ENCODE measurements at places on chromosomes 11 and 22.

DNA sequence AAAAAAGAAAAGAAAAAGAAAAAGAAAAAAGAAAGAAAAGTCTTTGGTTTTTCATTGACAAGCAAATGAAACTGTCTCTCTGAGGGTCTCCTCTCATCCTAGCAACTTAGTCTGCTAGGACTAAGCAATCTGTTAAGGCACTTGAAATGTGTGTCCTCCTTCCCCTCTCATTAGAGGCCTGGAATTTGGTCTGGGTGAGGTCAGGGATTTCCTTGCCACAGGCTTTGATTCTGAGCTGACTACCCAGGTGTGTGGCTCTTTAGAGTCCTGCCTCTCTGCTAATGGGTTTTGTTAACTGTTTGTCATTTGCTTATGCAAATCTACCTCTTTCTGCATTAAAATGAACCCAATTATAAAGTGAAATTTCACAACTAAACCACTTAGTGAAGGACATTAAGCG, 18.3 kb upstream of the PKNOX2 start:
- no peak for DNase-seq

- no peak for DNase-seq
Measured at GRCh38 chr11:63099555-63099954, 44.5 kb downstream of the SLC22A24 start.

- no peak for DNase-seq
Measured at GRCh38 chr11:110862407-110862806, 150.2 kb upstream of the ARHGAP20 start.

DNA sequence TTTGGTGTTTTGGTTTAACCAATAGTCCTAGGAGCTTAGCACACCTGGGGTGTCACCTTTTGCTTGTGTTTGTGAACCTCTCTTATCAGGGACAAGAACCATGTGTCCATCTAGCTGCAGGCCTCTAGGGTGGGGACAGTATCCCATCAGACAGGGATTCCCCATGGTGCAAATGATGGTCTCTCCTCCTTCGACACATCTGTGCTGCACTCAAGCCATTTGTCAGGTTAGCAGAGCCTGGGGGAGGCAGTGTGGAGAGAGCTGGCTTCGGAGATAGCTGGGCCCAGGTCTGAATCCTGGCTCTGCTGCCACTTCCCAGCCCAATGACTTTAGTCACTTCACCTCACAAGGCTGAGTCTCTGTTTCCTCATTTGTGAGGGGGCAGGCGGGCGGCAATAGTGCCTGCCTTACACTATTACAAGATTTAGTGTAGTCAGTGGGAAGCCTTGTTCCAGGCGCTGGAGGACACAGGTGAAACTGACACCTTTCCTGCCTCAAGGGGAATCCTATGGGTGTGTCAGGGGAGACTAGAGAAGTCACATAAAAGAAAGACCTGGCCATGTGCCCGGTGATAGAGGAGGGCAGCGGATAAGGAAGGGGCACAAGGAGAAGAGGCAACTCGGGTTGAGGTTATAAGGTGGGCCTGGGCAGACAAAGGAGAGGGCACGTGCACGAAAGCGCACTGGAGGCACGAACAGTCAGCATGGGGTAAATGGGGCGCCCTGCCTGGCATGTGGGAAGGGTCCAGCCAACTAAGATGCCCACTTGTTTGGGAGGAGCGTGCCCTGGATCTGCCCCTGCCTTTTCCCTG, 12.6 kb downstream of the KLHL35 start:
- DNase-seq: no peak

DNA sequence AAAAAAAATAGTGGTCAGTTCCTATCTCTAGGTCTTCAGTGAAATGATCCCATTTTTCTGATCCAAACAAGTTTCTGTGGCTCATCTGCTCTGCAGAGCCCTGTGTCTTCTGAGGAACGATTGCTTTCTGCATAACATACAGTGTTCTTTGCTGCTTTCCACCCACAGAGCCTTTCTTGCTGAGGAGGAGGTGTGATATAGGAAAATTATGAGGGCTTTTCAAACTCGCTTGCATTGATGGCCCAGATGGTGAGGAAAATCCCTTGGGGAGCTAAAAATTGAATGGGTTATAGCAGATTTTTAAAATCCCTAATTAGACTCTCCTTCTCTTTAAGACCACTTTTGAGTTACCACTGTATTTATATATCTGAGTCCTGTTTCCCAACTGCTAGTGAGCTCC, 31.3 kb downstream of the JAM3 start:
- no peak for DNase-seq

- no peak for DNase-seq
Measured at GRCh38 chr22:30824711-30825110, 130.0 kb downstream of the OSBP2 start.

DNA sequence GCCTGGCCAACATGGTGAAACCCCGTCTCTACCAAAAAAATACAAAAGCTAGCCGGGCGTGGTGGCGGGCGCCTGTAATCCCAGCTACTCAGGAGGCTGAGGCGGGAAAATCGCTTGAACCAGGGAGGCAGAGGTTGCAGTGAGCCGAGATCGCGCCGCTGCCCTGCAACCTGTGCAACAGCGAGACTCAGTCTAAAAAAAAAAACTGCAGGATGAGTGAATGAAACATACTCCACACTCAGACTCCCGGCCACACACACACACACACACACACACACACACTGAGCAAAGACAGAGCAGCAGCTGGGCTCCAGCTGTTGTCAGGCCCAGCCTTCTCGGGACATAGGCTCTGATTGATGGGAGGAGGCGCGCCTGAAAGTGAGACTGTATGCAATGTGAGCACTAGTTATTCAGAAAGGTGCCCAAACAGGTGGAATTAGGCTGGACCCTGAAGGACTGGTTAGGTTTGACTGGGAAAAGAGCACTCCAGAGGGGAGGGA, 1.5 kb upstream of the PLEKHA7 start:
- DNase-seq: no peak

DNA sequence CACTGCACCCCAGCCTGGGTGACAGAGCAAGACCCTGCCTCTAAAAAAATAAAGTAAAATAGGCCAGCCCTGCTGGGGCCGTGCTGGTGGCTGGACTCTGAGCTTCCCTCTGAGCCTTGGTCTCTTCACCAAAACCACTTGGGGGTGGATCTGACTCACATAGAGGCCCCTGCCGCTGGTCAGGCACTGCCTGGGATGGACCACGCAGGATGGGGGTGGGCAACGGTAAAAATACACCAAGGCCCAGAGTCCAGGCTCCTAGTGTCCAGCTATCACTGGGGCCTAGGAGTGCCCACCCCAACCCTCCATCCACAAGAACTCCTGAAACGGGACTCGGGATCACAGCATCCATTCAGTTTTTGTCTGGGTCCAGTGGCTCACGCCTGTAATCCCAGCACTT, 12.3 kb upstream of the UPK3A start:
- DNase-seq: no peak

- DNase-seq: no peak
Measured at GRCh38 chr11:127000981-127001380, 411 bp upstream of the KIRREL3 start.

DNA sequence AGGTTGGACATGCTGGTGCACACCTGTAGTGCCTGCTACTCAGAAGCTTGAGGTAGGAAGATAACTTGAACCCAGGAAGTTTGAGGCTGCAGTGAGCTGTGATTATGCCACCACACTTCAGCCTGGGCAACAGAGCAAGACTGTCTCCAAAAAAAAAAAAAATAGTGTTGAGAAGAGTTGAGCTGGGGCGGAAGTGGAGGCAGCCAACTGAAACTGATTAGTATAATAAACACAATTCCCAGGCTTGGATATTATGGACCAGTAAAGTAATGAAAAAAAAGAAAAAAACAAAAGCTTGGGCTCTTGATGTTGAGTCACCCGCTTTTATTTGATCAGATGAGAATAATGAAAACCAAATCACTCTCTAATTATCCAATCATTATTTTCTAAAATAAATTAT, 21.0 kb downstream of the LDLRAD3 start:
- no peak for DNase-seq

DNA sequence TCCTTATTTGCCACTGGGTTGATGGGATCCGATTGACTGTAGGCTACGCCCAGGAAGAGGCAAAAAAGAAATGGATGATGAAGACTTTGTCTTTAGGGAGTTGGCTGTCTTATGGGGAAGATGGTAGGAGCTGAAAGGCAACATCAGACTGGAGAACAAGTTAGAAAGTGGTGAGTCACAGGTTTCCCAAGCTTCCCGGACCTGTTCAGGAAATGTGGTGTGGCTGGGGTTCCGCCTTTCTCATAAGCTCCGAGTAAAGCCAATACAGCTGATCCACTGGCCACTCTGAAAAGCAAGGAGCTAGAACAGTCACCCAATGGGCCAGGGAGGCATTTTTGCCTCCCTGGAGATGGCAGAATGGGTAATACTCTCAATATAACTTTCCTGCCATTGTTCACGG, 194.5 kb downstream of the SNX19 start:
- no peak for DNase-seq

DNA sequence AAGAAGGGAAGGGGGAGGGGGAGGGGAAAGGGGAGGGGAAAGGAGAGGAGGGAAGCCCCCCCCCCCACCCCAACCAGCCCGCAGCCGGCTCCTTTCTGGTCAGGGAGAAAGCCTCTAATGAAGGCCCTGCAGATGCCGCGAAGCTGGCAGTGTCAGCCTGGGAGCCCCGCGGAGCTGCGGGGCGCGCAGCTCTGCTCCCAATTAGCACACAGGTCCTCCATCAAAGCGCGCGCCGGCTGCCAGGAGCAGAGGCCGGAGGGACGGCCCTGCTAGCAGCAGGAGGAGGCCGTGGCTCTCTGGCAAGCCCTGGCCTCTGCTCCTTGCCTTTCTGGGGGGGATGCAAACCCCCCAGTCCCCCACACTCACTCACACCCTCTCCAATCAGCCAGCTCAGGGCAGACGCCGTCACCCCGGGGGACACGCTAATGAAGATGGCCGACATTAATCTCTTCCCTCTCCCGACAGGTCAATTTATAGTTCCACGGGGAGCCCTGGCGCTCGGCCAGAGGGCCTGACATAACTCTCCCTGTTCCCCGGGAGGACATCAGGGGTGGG, 70.5 kb upstream of the TCF20 start:
- DNase-seq: peak; percentile 48

DNA sequence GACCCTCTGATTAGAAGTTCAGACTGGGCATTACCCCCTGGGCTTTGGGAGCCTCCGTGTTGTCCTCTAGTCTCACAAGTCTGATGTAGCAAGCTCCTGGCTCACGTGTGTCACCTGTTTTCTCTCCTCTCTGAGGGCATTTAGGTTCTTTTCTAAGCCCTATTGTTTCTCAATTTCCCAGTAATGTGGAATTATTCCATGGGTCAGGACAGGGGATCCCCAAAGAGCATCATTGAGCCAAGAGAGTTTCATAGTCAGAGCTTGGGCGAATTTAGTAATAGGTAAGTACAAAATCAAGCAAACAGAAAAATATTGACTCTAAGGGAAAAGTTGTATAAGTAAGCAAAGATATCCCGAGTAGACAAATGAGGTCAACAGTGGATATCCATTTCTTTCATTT, 57.3 kb downstream of the PPP6R2 start:
- no peak for DNase-seq

GRCh38 chr11:126547161-126547560, 191.7 kb downstream of the ST3GAL4 start:
- DNase-seq: no peak

GRCh38 chr11:19846654-19847305, 134.1 kb downstream of the NAV2 start:
- no peak for DNase-seq

DNA sequence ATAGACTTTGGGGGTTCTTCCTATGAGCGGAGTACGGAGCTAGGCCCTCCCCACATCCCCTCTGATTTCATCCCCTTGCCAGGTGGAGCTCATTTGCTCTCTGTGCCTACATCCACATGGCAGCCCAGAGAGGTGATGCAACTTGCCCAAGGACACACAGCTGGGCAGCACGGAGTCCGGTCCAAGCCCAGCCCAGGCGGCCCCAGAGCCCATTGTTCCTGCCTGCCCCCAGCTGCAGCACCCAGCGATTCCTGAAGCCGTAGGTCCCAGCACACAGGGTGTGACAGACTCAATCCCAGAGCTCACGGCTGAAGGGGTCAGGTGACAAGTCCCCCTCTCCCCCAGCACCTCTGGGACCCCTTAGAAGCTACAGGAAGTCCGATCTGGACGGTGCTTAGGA, 22.2 kb upstream of the RFPL3 start:
- DNase-seq: no peak

DNA sequence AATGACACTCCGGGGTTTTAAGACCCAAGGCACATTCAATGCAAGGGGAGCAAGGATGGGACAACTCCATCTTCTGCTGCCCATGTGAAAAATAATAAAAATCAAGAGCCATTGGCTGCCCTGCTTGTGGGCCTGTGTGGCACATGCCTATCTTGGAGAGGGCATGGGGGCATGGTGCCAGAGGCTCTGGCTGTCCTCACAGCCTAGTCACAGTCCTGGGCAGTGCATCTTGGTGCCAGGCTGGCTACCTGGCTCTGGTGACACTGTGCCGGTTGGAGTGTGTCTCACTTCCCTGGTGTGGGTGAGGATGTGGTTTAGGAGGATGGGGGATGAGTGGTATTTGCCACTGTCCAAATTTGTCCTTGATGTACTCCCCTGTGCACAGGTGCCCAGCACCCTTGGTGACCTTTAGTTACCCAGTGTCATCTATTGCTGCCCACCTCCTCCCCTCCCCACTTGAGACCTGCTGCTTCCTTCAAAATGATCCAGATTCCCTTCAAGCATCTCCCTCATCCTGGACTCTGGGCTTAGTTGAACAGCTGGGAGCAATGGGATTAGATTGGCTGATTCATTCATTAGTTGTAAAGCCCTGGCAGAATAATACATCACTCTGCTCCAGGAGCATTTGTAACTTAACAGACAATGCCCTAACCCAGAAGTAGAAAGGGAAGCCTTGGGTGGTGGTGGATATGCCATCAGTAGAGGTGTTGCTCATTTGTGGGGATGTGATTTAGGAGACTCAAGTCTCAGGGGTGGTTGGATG, 4.6 kb downstream of the TMEM86A start:
- no peak for DNase-seq

GRCh38 chr11:44125598-44125997, 30.1 kb downstream of the EXT2 start:
- no peak for DNase-seq

DNA sequence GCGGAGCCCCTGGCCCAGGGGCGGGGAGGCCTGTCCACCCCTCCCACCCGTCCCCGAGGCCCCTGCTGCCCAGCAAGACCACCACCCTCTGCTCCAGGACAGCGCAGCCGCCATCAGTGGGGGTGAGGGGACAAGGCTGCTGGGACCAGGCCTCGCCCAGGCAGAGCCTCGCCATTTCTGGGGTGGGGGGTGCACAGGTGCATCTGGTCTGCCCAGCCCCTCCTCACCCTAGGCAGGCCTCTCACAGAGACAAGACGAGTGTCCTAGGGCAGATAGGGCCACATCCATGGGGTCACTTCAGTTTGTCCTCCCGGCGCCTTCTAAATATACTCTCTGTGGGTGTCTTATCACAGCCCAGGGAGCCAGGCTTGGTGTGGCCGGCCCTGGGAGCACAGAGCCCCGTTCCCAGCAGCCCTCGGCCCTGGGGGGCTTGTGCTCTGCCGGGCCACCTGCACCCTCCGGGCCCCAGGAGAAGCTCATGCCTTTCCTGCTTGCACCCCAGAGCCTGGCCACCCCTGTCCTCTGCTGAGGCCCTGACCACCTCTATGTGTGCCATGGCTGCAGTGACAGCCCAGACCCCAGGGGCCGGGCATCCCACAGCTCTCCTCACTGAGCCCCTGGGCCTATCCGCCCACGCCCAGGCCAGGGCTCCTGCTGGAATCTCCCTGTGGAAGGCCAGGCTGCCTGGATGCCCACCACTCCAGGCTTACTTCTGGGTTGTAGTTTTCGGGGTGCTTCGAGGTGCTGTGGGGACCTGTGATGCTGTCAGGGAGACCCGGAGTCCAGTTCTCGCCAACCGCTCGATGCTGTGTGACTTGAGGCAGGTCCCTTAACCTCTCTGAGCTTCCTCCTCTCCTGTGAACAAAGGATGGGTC, 70.8 kb downstream of the KCNQ1 start:
- peak; percentile 6 for DNase-seq

Measured in WTC11 (cell line).